ENCODE measurements at places on chromosomes 16 and 17.

- DNase-seq = no peak
These were observed 419.1 kb downstream of the CA10 start for GRCh38 chr17:51739245-51739886.

- DNase-seq = no peak
These were observed 20.6 kb upstream of the COL1A1 start for GRCh38 chr17:50221864-50222545.

- no peak for DNase-seq
These were observed 5.5 kb downstream of the LIMD2 start for GRCh38 chr17:63694229-63694949.

- no peak for DNase-seq
These were observed 3.7 kb upstream of the IL34 start for GRCh38 chr16:70642633-70643032.

- no peak for DNase-seq
These were observed 54.8 kb downstream of the VMP1 start for GRCh38 chr17:59762049-59762823.

DNA sequence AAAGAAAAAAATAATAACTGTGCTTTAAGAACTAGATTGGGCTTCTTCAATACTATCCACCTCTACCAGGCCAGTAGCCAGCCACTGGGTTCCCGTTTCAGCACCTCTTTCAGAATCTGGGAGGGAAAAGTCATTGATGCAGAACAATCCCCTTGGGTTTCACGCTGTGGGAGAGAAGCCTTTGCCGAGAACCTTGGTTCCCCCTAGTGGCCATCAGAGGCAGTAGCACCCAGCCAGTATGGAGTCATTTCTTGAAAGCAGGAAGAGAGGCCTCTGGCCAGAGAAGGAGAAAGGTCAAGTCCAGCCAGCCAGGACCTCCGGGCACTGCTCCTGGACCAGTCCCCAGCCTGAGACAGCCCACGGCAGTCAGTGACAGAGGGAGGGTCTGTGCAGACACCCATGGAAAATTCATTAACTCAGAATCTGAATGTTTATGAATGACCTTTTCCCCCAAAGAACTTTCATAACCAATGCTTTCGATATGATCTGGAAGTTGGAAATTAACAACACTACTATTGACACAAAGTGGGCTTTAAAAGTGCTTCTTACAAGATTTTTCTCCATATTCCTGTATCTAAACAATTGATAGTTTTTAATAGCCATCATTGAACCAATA is 51.2 kb upstream of the CDH5 start:
- peak; percentile 11 for DNase-seq

- no peak for DNase-seq
These were observed 16.4 kb downstream of the RAD51D start for GRCh38 chr17:35103271-35103670.

All from amygdala (tissue), 56 donors.